ENCODE measurements at places on chromosomes 6 and 20.

DNA sequence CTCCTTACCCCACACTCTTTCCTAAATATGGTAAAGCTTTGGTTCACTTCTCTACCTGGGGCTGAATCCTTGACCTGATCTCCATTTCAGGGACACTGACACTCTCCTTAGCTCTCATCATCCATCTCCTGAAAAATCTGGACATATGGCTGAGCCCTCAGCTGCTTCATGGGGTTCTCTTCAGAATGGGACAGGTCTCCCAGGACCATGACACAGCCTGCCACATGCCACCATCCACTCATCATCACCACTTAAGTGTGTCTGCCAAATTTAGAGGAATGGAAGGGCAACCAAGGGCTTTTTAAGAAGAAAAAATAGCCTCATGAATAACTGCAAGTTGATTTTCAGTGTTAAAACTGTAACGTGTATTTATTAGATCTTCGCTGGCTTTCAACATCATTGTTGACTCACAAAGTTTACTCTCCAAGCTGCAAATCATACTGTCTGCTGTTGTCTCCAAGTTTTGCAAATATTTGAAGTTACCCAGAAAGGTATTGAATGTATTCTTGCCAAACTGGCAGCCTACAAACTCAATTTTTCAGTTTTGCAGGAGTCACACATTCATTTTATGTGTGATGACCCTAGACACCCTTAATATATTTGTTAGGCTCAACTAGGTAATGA, 41.1 kb downstream of the HS3ST5 start:
- DNase-seq: no peak

GRCh38 chr6:120899932-120900331, 434.3 kb downstream of the TBC1D32 start:
- no peak for DNase-seq

- no peak for DNase-seq
These were observed 605.6 kb downstream of the QKI start for GRCh38 chr6:164020142-164020541.

DNA sequence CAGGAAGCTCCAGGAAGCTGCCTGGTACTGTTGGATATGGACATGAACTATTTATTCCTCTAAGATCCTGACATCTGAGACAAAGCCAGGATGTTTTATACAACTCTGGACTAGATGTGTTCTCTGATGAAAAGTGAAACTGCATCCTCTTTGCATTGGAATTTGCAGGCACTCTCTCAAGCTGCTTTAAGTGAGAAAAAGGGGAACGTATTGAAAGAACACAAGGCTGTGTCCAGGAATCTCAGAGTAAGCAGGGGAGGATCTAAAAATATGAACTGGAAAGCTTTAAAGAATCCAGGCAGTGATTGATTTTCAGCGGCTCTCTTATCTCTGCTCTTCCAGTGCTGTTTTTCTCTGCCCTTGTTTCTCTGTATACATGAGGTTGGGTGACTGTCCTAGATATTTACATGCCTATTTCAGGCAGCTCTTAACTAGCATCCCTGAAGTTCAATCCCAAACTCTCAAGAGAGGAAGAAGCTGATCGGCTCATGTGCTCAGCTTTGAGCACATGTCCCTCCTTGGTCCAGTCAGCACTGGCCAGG, 193.8 kb downstream of the PLCB4 start:
- DNase-seq: no peak

DNA sequence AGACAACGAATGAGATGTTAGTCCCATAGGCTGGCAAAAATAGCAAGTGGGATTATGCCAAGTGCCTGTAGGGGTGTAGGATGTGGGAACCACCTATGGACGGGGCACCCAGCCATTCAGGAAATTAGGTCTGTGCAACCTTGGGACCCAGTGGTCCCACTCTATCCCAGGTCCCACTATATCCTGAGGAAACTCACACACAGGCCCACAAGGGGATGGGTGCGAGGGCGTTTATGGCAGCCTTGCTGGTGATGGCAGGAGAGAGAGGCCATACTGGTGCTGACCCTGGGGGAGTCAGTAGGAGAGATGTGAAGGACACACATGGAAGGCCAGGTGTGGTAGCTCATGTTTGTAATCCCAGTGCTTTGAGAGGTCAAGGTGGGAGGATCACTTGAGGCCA, 163.6 kb downstream of the EYA2 start:
- DNase-seq: no peak

- DNase-seq: no peak
These were observed 179.7 kb upstream of the CDH4 start for GRCh38 chr20:61072398-61072797.

DNA sequence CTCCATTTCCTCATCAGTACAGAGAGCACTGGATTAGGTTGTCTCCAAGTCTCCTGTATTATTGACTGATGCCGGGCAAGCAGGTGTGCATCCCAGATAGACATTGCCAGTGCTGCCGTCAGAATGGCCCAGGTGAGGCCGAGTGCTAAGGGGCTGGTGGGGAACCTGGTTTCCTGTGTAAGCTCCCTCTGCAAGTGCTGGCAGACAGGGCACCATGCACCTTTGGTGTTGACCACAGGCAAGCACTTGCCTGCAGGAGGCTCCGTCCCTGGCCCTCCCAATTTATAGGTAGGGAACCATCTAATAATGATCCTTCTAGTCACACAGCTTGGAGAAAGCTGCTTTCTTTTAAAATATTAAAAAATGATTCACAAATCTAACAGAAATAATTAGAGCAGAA, 747 bp downstream of the GABRR1 start:
- no peak for DNase-seq

- no peak for DNase-seq
These were observed 184.7 kb downstream of the SAMD5 start for GRCh38 chr6:147693181-147693580.

DNA sequence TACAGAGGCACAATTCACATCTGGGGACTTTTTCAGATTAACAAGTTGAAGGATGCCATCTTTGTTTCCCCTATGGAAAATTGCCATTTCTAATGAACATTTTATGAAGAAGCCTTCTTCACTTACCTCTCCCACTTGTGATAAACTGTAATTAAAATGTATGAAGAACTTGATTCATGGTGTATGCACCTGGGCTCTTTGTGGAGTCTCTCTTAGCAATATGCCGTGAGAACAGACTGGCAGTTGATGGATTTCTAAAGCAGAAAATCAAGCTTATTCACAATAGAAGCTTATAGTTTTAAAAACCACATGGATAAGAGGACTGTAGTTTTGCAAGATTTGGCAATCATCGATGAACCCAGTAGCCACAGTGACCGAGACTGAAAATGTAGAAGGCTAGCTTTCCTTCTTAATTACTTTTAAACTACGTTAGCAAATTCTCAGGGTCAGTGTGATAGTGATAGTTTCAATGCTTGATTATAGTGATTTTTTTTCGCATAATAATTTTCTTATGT, 270.6 kb downstream of the PRL start:
- no peak for DNase-seq

DNA sequence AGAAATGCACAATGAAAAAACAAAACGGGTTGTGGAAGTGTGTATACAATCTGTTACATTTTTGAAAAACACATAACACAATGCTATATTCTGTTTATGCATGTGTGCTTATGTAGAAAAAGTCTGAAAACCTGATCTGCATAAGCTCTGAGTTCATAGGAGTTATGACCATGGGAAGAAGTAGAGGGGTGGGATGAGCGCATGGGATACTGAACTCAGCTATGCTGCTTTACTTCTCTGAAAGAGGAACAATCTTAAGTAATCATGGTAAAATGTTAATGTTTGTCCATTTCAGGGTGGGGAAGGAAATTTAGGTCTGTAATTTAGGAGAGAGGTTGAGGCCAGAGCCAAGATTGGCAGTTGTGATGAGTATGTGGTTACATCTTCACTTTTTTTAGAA, 126.8 kb downstream of the MTHFD1L start:
- DNase-seq: no peak

DNA sequence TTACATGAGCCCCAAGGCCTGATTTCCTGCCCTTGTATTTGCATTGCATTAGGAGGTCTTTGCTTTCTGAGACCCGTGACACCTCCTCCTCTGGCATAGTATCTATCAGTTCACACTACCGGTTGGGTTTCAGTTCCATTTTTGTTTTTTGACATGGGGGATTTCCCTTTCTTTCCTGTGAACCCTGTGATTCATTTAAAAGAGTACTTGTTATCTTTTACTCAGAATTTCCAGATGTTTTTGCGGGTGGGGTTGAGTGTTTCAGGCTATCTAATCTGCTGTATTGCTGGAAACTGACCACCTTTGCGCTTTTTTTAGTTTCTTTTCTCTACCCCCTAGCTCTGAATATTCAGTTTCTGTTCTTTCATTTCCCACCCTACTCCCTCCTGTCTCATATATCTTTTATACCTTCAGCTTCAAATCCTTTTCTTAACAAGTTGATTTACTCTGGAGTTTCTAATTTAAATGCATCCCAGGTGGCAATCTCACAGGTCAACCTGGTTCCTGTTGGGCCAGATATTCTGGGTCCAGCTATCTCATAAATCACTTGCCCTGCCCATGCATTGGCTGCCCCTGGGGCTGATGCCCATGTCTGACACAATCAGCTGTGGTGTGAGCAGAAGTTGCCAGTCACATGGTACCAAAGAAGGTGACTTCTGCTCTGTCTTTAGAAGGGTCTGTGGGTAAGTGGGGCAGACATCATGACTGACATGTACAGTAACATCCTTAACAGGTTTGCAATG, 14.3 kb upstream of the NCOA3 start:
- no peak for DNase-seq

DNA sequence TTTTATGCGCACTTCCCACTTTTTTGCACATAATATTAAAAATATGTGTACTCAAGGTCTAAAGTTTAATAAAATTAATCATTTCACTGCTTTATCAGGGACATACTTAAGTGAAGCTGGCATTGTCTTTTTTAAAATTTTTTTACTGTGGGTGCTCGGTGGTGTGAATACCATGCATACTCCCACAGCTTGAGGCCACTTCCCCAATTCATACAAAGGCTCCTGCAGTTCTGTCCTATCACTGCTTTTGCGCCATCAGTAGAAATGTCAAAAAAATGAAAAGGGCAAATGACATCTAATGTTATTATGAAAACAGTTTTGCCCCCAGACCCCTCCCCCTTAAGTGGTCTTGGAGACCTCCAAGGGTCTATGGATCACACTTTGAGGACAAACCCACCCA, 464.1 kb upstream of the ARID1B start:
- no peak for DNase-seq

DNA sequence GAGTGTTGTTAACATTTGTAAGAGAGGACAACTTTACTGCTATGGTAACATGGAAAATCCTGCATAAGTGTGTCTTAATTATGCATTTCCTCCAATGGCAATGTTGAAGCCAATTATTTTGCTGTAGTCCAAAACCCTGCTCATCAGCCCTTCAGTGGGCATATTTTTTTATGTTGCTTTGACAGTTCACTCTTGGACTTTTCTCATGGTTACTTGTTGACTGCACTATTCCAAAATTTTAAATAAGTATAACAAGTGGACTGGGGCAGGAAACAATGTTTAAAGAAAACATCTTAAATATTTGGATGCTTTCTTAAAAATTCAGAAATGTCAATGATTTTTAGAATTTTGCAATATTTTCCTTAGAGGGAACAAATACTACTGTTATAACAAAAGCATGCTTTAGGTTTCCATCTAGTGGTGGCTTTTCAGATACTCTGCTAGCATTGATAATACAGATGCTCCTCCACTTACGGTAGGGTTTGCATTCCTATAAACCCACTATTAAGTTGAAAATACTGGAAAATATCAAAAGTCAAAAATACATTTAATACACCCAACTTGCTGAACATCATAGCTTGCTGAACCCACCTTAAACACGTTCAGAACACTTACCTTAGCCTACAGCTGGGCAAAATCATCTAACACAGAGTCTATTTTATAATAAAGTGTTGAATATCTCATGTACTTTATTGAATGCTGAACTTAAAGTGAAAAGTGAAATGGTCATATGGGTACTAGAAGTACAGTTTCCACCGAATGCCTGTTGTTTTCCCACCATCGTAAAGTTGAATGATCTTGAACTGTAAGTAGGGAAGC, 86.4 kb downstream of the ADGRG6 start:
- DNase-seq: no peak

DNA sequence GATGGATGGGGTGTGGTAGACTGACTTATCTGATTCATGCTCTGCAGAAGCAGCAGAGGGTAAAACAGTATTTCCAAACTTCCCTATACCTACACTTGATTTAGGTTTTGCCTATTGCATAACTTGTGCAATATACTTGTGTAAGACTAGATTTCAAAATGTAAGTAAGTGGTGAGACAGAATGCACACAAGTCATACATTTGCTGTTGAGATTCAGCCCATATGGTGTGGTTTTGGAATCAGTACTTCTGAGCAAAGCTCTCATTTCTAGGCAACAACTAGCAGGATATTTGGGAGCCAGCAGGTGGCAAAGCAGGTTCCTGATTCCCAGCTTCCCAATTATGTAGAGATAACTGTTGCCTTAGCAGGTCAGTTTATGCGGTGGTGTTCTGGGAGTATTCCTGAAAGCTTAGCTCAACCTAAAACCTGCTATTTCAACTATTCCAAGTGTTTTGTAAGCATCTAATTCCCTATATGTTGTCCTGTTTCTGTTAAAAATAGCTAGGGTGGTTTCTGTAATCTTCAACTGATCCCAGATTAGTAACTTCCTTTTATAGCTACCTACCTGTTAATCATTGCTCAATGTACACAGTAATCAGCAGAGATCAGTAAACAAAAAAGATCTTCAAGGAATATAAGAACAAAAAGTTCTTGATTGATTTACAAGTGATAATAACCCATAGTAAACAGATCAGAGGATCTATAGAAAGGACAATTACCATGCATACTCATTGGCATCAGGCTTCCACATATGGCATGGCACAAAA, 8.5 kb upstream of the FABP7 start:
- no peak for DNase-seq

GRCh38 chr6:129631070-129631469, 78.9 kb downstream of the ARHGAP18 start:
- no peak for DNase-seq

- DNase-seq: no peak
These were observed 625.9 kb upstream of the EPHA7 start for GRCh38 chr6:94045099-94045829.

DNA sequence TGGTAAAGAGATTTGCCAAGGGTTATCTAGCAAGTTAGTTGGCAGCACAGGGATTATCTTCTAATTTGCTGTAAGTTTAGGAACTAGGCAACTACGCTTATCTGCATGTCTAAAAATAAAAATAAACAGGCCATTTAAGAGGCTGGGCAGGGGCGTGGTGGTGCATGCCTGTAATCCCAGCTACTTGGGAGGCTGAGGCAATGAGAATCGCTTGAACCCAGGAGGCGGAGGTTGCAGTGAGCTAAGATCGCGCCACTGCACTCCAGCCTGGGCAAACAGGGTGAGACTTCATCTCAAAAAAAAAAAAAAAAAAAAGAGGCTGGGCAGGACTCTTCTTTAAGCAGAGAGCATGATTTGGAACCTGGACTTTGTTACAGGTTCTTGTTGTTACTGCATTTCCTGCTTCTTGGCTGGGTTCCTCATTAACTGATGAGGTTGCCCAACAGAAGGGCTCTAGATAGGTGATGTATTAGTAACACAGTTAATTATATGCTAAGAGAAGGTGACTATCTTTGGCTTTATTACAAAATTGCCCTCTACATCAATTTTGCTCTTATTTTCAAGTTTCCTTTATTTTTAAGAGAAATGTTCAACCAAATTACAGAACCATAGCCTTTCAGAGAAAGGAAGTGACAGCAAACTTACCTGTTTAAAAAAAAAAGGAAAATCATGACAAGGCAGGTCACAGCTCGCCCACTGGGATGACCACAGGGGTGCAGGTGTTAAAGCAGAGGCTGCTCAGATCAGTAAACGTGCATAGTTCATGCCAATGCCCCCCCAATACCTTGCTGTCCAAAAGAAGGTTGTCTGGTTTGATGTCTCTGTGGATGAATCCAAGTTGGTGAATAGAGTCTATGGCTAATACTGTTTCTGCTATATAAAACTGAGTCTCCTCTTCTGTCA, 32.5 kb downstream of the STK38 start:
- no peak for DNase-seq

- no peak for DNase-seq
These were observed 46.3 kb downstream of the GABRR2 start for GRCh38 chr6:89268776-89269175.

Measured in T1000 (cell line).